Umbilical cord (tissue), 2 donors: ENCODE measurements at places on chromosomes 2 and 18.

GRCh38 chr2:5826979-5827655 lies 134.9 kb downstream of the SOX11 start:
- peak; percentile 40 for DNase-seq

GRCh38 chr2:157804355-157804754 lies 71.8 kb downstream of the ACVR1 start:
- peak; percentile 84 for DNase-seq

DNA sequence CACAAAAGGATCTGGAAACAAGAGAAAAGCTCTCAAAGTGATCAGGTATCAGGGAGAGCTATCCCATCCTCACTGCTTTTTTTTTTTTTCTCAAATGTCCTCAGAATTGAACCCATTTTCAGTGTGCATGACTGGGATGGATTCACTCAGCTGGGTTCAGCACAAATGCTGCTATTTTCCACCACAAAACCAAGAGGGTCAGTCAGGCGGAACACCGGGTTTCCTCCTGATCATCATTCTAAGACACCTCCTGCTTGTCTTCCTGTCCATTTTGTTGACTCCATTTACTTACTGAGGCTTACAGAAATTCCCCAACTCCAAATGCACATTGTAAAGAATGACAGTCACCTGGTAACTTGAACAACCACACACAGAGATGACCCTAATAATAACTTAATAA lies 39.9 kb downstream of the CYRIA start:
- DNase-seq, result no peak

GRCh38 chr18:49858309-49859020 lies 45.1 kb upstream of the ACAA2 start:
- peak; percentile 71 for DNase-seq

GRCh38 chr2:105972246-105972645 lies 221.9 kb downstream of the UXS1 start:
- DNase-seq, result no peak

DNA sequence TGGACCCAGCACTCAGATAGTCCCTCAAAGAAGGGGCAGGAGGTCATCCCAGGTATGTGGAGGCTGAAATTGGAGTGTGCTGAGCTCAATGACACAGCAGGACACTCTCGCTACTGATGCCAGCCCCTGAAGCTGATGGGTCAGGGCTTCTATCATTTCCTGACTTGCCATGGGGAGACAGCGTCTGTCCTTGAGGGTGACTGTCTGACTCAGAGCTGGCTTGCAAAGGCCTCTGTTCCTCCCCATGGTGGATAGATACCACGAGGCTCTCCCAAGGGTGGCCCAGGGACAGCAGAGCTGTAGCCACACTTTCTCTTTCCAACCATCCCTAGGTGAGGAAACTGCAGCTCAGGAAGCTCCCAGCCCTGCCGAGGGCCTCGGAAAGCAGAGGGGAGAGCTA lies 10.8 kb downstream of the ALPG start:
- DNase-seq, result no peak

GRCh38 chr18:267380-267687 lies 513 bp downstream of the THOC1 start:
- DNase-seq, result no peak

GRCh38 chr18:7793100-7793499 lies 226.0 kb downstream of the PTPRM start:
- no peak for DNase-seq

GRCh38 chr2:55887351-55887750 lies 36.2 kb downstream of the EFEMP1 start:
- DNase-seq, result no peak

GRCh38 chr2:189657867-189658266 lies 3.4 kb upstream of the ASNSD1 start:
- DNase-seq, result peak; percentile 99
